Foreskin melanocyte (primary cell): ENCODE measurements at places on chromosomes 6 and 20.
A peak's percentile ranks its signal among the peaks of the same experiment; 100 is the strongest.

- no peak for DNase-seq
Observed at GRCh38 chr6:56734335-56734734, 91.6 kb upstream of the DST start.

GRCh38 chr6:88933521-88933920, 29.9 kb downstream of the RNGTT start:
- no peak for DNase-seq

DNA sequence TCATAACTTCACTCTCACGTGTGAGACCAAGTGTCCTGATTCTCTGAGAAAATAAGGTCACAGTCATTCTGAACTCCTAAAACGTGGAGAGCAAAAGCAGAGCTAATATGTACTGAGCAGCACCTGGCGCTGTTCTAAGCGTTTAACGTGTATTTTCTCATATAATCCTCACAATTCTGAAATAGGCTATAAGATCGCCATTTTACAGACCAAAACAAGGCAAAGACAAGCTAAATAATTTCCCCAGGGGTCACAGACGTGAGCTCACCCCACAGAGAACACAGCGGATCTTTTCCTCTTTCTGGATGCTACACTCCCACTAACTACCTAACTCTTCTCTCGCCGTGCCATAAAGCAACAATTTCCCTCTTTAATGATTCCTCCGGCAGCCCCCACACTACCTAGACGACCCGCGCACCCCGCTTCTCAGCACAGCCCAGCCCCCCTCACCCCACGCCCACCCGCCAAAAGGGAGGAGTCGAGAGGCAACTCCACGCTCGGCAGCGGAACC, 636 bp downstream of the SUPT3H start:
- no peak for DNase-seq

- no peak for DNase-seq
Observed at GRCh38 chr6:71153755-71154325, 134.8 kb upstream of the OGFRL1 start.

DNA sequence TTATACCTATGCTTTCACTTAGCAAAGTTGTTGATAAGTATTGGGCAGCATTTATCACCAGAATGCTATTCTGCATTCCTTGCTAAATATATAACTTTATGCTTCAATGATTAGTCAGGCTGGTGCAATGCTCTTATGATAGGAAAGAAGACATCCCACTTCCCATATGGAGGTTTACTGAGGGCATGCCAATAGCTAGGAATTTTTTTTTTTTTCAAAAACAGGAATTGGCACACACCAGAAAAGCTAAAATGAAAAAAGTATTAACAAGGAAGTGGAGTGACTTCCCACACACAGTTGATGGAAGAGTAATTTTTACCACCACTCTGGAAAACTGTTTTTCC, 90.8 kb downstream of the FRK start:
- no peak for DNase-seq

- no peak for DNase-seq
Observed at GRCh38 chr20:46128310-46129151, 10.4 kb downstream of the CD40 start.

GRCh38 chr6:35984701-35985100, 39.7 kb downstream of the SLC26A8 start:
- DNase-seq: no peak

DNA sequence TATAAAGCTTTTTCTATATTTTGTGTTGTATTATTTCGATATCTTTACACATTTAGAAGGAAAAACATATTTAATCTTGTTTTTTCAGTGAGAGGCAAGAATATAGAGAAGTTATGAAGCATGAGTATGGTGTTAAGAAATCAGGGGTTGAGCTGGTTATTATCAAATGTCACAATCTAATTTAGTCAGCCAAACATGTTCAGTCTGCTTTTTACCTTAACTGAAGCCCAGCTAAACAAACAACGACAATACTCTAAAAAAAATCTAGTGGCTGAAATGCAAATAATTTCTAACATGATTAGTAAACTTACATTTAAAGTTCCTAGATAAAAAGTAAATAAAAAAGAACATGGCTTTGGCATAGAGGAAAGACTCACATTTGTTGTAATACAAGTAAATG, 433.8 kb upstream of the NRSN1 start:
- DNase-seq: no peak

GRCh38 chr6:6975459-6976111, 132.2 kb upstream of the RREB1 start:
- DNase-seq: no peak

DNA sequence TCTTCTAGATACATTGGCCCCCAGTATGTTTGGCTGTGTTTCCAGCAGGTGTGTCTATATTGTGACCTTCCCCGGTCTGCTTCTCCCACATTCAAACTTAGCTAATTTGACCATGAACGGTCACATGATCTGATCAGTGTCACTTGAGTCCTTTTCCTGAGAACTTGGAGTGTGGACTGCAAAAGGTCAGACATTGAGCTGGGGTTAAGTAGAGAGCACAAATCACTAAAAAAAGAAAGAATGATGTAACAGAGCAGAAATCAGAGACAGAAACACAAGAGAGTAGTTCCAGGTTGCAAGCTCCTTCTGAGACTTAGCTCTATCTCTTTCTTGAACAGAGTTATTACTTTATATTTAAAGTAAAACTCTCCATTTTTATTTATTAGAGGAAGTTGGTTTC, 733.9 kb downstream of the CBLN4 start:
- no peak for DNase-seq

DNA sequence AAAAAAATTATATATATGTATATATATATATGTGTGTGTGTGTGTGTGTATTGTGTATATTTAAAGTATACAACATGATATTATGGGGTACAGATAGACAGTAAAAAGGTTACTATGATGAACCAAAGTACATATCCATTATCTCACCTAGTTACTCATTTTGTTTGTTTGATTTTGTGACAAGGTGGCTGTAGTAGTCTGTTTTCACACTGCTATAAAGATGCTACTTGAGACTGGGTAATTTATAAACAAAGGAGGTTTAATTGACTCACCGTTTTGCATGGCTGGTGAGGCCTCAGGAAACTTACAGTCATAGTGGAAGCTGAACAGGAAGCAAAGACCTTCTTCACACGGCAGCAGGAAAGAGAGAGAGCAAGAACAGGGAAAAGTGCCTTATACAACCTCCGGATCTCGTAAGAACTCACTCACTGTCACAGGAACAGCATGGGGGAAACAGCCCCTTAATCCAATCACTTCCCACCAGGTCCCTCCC, 30.2 kb upstream of the DACT2 start:
- DNase-seq: no peak

DNA sequence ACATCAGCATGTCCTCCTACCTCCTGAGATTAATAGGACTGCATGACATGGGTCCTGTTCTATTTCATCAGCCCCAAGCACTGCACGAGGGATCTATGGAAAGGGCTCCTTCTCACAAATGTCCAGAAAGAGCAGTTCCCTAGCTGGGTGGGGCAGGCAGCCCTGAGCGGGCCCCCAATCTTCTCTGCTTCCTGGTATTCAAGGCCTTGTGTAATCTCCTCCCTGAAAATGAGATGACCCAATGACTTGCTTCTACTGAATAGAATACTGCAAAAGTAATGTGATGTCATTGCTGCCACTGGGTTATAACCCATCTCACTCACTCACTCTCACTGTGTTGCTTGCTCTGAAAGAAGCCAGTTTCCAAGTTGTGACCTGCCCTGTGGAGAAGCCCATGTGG, 126.4 kb downstream of the OPRM1 start:
- DNase-seq: no peak

DNA sequence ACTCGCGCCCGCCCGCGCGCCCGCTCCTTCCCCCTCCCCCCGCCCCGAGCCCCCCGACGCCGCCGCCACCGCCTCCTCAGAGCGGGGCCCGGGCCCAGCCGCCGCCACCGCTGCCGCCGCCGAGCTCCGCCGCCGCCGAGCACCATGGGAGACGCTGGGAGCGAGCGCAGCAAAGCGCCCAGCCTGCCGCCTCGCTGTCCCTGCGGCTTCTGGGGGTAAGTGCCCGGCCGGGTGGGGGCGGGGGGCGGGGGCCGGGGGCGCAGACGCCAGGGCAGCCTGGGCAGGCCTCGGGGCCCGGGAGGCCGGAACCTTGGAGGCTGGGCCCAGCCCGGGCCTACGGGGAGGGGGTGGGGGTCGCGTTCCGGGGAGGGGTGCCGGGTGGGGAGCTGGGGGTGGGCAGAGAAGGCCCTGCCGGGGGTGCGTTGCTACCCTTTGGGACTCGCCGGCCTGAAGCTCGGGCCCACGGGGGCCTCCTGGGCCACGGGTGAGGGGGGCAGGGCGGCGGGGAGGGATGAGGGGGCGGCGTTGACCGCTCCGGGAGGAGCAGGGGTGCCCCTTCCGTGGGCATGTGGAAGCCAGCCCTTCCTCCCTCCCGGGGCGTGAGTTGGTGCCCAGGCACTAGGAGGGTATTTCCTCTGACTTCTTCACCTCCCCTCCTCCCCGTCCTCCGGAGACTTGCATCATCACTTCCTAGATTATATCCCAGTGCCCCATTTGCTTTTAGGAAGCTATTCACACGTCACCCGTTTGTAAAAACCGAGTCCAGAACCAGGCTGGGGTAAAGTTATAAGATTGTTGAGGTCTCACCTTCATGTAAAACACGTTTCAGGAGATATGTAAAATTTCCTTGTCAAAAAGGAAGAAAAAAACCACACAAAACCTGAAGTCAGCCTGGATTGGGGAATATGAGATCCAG, 533 bp downstream of the ZFAND3 start:
- DNase-seq: peak; percentile 53

GRCh38 chr20:44886828-44887227, 1.3 kb downstream of the YWHAB start:
- no peak for DNase-seq

GRCh38 chr6:68400396-68400795, 234.7 kb upstream of the ADGRB3 start:
- DNase-seq: no peak

DNA sequence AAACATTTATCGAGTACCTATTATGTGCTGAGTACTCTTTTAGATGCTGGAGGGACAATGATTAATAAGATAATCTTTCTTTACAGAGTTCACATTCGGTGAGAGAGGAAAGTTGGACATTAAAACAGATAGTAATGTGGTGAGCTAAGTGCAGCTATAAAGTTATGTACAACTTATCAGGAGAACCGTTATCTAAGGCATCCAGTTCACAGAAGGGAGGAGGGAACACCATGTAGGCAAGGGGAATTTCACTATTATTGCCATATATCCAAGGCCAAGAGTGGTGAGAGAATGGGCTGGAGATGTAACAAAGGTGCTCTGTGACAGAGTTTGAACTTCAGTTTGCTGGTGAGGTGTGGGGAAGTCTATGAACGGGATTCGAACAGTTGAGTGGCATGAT, 105.8 kb downstream of the CARMIL1 start:
- no peak for DNase-seq

DNA sequence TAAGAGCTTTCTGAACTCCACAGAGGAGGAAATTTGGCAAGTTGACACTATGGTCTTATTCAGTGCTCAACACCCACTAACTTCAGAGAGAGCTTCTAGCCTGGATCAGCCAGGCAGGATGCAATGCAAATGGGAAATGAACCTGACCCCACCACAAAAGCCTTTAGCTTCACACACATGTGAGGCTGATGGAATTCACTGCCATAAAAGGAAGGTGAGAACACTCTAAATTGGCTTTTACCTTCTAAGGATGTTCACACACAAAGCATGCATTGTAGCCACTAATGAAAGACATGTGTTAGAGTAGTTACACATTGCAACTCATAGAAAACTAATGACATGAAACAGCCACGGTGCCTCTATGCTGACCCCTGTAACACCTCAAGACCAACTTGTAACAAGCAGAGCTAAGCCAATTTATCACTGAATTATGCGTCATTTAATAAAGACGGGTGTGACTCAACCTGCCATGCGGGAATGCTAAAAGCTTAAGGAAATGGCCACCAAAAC, 262.1 kb downstream of the HACE1 start:
- no peak for DNase-seq
